ENCODE measurements at places on chromosomes 12 and 14.

- no peak for DNase-seq
These were observed 65.2 kb downstream of the MARK3 start for GRCh38 chr14:103450416-103450815.

GRCh38 chr12:15547691-15548090 is 225.4 kb downstream of the PTPRO start:
- DNase-seq, result no peak

- DNase-seq, result no peak
These were observed 9.7 kb downstream of the OXA1L start for GRCh38 chr14:22776215-22776614.

DNA sequence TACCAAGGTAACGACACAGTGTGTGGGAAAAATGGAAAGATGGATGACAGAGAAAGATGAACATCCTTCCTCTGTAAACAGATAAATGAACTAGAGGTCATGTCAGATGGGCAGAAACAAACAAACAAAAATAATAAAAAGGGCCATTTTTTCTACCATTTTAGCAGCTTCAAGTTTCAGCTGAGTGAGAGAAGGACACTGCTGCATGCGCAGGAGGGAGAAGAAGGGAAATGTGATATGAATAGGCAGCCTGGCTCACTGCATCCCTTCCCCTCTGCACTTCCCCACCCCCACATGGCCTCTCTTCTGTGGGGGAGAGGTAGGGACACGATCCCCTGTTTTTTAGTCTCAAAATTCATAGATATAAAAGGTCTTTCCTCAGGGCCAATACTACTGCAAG is 492.0 kb downstream of the NELL2 start:
- no peak for DNase-seq

All from liver (tissue), 10 donors.